ENCODE measurements at places on chromosomes 4 and X.

GRCh38 chr4:41763729-41764128 is 15.2 kb upstream of the PHOX2B start:
- no peak for DNase-seq

- no peak for DNase-seq
These were observed 15.6 kb downstream of the ALPK1 start for GRCh38 chr4:112312610-112313239.

- DNase-seq, result no peak
These were observed 58.7 kb upstream of the EMCN start for GRCh38 chr4:100576570-100576969.

DNA sequence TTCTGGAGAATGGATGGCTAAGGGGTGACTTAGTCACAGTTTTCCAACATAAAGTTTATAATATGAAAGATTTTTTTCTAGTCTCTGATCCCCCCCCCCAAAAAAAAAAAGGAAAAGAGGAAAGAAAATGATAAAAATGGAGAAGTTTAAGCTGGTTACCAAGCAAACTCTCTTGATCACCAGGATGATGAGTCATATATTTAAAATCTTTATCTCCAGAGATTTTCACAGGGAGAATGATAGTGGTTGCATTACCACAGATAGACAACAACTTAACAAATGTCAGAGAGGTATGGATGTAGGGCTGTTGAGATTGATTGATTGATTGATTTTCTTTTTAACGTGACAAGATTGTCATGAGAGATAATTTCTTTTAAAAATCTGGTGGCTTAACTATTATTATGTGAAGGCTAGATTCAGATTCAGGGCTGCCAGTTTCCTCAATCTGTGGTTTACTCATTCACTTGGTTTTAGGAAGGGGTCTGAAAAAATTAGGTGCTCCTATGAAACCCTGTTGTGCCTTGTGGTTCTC is 13.3 kb upstream of the TEX13C start:
- no peak for DNase-seq

DNA sequence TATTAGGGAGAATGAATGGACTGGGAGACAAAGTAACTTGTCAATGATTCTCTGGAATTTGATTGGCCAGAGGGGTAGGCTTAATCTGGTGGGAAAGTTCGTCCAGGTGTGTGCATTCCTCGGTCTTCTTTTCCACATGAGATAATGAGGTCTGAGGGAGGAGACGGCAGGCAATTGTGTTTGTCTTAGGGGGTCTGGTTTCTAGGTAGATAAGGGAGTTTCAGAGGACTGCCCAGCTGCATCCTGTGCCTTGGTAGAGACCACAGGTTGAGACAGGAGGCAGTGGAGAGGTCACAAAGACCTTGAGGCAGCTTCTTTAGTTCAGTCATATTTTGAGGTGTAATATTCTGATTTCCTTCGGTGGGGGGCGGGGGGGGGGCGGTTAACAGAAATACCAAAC is 4.3 kb downstream of the MGST2 start:
- no peak for DNase-seq

- DNase-seq, result no peak
These were observed 14.8 kb downstream of the BLOC1S4 start for GRCh38 chr4:6730603-6731317.

Data from activated CD4-positive, CD25-positive, alpha-beta regulatory T cell treated with anti-CD3 and anti-CD28 coated beads, Interleukin-2, amount 50 U/mL, for 72 hours (primary cell).